ENCODE measurements at places on chromosomes 16 and 17.

GRCh38 chr17:75621489-75621888 lies 11.7 kb upstream of the SMIM5 start:
- DNase-seq, result no peak

GRCh38 chr17:19288453-19288852 lies 51.3 kb downstream of the EPN2 start:
- no peak for DNase-seq

- no peak for DNase-seq
These were observed 20.8 kb downstream of the WDR45B start for GRCh38 chr17:82627405-82627804.

DNA sequence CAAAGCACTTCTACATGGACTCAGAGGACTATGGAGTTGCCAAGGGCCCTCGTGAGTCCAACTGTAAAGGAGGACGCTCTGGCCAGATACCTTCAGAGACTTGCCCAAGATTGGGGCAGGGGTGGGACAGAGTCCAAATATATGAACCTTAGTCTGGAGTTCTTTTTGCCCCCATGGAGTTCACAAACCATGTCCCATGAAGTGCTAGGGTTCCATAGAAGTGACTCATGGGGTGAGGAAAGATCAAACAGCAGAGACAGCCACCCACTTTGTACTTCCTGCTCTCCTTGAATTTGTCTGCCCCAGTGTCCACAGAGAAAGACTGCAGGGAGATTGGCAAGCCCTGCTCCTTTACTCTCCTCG lies 29.0 kb downstream of the SRL start:
- DNase-seq, result no peak

- no peak for DNase-seq
These were observed 4.1 kb upstream of the MPO start for GRCh38 chr17:58284613-58285421.

DNA sequence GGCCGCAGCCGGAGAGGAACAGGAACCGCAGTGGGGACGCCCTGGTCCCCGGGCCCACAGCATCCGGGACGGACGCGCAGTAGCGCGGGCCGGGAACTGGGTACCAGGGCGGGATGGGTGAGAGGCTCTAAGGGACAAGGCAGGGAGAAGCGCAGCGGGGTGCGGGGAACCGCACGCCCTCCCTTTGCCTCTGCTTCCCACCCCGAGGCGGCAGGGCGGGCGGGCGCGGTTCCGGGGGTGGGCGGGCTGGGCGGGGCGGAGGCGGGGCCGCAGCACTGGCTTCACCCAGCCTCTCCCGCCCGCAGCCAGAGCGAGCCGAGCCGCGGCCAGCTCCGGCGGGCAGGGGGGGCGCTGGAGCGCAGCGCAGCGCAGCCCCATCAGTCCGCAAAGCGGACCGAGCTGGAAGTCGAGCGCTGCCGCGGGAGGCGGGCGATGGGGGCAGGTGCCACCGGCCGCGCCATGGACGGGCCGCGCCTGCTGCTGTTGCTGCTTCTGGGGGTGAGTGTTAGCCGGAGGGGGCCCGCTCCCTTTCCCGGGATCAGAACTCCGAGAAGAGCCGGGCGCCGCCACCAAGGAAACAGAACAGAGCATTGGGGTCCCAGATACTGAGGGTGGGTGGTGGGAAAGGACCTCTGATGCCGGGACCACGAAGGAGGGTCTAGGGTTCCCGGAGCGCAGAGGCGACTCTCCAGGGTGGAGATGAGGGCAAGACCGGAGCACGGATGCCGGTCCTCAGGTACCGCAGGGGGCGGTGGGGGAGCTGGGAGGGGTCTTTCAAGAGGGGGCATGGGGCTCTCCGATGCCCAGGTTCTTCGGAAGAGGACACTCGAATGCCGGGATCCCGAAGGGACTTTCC lies at the start of gene NGFR:
Gene NGFR, plus strand, starts transcription at position 308 of the 856 bp plus-strand sequence. Its CDS starts 125 bp downstream, at position 433.
- peak; percentile 43 for DNase-seq

GRCh38 chr16:80085606-80086005 lies 455.2 kb upstream of the DYNLRB2 start:
- no peak for DNase-seq

DNA sequence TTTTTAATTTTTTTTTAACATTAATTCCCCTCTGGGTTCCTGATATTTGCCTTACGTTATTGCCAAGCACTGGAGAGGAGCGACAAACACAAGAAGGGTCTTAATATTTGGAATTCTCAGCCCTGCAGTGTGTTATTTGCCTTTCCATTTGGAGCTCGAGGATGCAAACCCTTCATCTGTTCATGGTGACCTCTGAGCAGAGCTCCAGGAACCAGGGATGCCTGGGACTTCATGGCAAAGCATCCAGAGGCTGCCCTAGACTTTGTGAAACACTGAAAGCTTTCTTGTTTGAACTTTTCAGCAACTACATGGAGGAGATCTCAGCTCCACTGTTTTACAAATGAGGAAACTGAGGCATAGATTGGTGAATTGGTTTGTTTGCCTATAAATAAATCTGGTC lies 254.2 kb downstream of the CBLN1 start:
- DNase-seq, result no peak

GRCh38 chr17:66449418-66449977 lies 147.1 kb downstream of the PRKCA start:
- DNase-seq, result no peak

GRCh38 chr16:15949210-15950160 lies at the start of gene ABCC1:
Gene ABCC1 (plus strand): TSS chr16:15949616. CDS start chr16:15949752, 136 bp downstream.
- DNase-seq, result peak; percentile 50

- DNase-seq, result peak; percentile 14
These were observed 1.4 kb upstream of the SPG7 start for GRCh38 chr16:89506791-89507191.

DNA sequence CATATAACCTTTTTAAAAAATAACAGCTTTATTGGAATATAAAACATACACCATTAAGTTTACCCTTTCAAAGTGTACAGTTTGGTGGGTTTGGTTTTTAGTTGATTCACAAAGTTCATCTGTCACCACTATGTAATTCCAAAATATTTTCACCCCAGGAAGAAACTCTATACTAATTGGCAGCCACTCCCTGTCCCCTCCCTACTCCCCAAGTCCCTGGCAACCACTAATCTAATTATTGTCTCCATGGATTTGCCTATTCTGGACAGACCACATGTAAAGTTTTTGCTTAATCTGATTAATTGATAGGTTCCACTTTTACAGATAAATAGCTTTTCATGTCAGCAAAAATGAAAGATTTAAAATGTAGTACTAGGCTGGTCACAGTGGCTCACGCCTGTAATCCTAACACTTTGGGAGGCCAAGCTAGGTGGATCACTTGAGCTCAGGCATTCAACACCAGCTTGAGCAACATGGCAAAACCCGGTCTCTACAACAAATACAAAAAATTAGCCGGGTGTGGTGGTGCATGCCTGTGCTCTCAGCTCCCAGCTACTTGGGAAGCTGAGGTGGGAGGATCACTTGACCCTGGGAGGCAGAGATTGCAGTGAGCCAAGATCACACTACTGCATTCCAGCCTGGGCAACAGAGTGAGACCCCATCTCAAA lies 25.0 kb upstream of the MAPK3 start:
- no peak for DNase-seq
